Activated effector memory CD4-positive, alpha-beta T cell treated with Interleukin-2 at 50 U/mL for 16 hours (primary cell): ENCODE measurements at places on chromosomes 3 and 15.

DNA sequence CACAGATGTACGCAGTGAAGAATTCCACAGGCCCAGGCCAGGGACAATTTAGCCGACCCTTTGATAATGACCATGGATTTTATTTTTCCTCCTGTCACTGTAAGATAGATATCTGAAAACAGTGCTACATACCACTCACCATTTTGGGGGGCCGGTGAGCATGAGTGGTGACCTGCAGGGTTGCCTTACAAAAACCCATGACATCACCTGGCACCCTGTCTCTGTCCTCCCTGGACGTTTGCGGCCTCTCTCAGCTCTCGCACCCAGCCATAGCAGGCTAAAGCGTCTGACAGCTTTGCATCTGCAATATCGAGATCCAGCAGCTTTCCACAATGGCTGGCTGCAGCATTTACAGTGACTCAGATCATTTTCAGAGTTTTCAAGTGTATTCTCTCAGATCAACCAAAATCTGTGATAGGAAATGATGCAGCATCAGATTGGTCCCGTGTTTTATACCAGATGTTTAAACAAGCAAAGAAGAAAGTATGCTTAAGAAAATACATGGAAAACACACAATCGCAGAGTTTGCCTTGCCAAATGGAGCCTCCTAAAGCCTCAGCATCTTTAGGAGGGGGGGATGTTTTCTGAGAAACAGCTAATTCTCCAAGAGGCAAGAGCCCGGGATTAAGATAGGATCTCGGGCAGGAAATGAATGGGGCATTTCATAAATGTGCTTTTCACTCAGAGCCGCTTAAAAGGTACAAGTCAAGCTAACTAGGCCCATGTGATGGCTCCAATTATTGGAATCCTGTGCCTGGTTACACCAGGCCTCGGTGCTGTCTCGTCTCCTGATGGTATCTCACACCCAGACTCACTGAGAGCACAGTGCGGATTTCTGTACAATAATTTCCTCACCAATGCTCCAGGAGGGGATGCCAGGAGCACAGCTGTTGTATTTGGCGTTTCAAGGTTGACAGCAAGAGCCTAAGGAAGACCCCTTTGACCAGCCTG is 257.3 kb downstream of the XXYLT1 start:
- DNase-seq, result no peak

GRCh38 chr15:55965091-55965490 is 28.3 kb downstream of the NEDD4 start:
- DNase-seq, result no peak

DNA sequence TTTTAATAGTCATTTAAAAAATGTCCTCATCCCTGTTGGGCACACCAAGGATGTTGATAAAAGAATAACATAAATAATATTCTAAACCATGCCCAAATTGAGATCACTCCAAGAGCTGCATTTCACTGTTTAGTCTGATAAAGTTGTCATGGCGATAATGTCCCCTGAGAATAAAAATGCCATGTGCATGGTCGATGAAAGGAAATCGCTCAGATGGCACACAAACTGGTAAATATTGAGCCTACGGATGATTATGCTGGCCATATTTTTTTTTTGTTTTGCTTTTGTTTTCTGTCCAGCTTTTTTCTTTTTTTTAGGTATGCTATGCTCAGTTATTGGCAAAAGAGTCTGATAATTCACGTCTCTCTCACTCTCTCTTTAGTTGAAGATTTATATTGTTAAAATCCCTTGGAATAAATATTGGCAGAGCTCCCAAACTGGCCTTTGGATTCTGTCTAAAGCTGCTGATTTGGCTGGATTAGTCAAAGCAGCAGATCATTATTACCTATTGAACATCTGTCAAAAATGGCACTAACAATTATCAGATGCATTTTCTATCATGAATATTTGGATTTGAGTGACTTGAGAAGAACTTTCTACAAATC is 643.8 kb downstream of the SQOR start:
- no peak for DNase-seq

DNA sequence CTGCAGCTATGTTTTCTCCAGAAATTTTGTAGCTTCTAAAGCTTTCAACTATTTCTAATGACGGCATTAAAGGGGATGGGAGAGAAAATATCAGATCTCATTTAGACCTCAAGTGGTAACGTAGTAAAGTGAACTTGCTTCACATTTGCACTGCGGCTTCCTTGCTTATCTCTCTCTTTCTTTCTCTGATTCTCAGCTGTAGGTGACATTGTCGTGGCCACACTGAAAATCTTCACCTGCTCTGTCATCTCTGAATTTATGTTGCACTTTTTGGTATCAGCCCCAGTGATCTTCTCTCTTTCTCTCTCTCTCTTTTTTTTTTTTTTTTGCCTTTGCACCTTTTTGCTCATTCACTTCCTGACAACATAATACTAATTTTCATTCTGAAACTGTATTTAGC is 254.1 kb upstream of the SATB1 start:
- no peak for DNase-seq

GRCh38 chr3:125058529-125058928 is 2.7 kb upstream of the HEG1 start:
- no peak for DNase-seq

DNA sequence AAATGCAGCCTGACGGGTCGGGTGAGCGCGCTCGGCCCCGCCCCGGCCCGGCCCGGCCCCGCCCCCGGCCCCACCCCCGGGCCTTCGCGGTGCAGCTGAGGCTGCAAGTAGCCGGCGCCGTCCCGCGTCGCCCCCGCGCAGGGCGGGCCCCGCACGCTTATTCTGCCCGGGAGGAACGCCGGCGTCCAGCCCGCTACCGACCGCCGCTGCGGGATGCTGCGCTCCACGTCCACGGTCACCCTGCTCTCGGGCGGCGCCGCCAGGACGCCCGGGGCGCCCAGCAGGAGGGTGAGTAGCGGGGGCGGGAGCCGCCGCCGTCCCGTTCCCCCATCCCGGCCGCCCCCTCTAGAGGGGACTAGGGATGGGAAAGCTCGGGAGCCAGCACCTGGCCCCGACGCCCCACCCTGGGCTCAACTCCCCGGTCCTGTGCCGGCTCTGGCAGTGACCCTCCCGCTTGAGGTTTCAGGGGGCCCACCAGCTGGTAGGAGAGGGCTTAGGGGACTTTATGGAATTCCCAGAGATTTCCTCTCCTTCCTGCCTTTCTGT is at the start of gene MYZAP:
MYZAP (plus strand) TSS at position 83 of the 546 bp plus-strand sequence; CDS start at position 214, 131 bp downstream.
- DNase-seq, result peak; percentile 15

- DNase-seq, result no peak
Observed at GRCh38 chr15:70267879-70268278, 170.2 kb upstream of the TLE3 start.

DNA sequence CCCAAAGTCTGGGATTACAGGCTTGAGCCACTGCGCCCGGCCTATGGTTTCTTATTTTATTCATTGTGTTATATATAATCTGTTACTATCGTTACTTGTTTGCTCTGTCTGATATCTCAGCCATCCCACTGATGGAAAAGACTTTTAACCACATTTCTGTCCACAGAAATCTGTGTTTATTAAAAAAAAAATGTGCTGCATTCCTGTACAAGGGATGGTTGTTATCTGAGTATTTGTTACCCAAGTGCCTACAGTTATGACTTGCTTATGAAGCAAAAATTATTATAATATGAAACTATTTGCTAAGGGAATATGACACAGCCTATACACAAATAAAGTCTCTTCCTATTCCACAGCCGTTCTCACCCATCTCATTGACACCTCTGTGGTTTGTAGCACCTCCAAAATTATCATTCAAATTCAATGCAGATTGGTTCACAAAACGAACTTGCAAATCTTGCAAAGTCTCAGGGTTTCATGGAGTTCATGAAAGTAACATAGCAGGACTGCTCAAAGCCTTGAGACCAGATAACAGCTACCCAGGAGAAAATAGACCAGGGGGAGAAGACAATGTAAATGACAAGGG is 47.4 kb upstream of the UBE2E1 start:
- no peak for DNase-seq

DNA sequence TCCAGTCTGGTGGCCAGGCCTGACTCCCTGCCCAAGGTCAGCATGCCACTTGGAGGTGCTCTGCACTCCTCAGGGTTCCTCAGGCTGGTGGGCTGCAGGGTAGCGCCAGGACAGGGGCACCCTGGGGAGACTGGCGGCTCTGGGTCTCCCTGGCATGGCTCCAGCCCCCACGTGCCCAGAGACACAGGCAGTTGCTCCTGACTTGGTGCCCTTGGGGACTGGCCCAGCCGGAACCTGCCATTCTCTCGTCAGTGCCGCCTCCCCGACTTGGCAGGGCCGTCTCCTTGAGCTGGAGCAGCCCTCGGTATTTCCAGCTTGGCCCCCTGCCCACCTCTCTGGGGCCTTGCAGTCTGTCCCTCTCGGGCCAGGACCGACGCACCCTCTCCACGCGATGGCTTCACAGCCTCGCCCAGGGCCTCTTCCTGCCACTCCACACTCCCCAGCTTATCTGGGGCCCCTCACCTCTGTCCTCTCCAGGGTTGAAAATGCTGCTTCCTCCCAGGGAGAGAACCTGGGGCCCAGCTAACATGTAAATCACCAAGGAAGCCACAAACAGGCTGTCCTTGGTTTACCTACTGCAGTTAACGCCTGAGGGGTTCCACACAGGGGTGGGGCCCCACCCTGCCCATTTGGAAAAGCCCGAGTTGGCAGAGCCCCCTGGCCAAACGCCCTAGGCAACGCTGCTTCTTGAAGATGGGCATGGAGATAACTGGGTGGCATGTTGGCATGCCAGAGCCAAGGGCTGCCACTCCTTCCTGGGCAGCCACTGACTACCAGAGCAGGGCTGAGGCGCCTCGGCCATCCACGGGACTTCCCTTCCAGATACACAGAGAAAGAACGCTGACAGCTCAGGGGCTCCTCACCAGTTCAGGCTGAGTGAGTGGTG is 61.4 kb downstream of the SMAD6 start:
- no peak for DNase-seq

DNA sequence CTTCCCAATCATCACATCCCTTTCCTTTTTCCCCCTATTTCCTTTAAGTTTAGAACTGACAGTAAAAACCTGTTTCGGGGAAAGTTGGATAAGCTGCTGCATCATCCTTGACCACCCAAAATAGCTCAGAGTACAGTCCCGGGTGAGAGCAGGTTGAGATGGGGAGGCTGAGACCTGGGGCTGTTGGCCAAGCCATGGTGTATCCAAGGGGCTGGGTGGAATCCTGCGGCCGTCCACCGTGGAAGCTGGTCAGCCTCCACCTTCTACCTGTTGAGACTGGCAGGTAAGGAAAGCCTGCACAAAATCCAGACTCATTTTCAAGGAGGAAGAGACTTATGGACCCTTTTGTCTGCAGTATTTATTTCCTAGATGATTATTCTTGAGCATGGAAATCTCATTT is 128.2 kb upstream of the PLXNA1 start:
- DNase-seq, result no peak

DNA sequence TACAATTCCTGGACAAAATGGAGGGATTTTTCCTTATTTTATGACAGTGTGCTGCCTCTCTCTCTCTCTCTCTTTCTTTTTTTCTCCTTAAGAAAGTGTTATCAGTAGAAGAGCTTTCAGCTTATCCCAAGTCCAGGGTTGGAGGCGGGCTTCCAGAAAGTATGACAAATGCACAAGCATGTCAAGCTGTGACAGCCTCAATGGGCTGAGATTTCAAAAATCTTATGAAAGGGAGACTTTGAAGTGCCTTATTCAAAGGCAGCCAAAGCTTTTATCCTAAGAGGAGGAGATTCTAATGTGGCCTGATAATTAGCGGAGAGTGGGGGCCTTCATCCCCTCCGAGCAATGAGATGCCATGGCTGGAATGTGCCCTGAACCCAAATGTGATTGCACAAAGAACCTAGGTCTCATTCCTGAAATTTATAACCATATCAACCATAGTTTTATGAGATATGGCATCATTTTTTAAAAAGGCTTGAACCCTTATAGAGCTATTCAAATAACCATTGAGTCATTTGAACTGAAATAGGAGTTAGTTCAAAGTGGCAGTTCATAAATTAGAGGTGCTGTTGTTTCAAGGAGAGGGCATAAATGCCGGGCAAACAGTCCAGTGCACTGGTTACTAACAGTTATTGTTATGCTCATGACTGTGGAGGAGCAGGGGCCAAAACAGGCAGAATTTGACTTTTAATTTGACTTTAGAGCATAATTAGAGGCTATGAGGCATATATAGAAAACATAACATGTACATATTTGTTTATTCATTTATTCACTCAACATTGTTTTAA is 261.6 kb upstream of the THRB start:
- no peak for DNase-seq

DNA sequence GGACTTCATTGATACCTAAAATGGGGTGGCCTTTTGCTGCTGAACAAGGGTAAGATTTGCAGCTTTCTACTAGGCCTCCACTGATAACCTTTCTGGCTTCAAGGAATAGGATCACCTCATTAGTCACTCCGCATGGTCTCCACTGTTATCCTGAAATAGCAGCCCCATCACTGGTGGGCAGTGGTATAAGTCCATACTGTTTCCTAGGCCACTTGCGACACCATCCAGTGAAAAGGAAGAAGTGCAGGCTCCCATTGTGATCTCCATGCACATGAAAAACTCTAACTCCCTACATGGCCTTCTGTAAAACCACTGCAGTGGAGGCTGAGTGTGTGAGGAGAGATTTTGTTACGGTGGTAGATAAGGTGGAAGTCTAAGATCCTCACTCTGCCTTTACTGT is 1455.9 kb downstream of the SI start:
- DNase-seq, result no peak

DNA sequence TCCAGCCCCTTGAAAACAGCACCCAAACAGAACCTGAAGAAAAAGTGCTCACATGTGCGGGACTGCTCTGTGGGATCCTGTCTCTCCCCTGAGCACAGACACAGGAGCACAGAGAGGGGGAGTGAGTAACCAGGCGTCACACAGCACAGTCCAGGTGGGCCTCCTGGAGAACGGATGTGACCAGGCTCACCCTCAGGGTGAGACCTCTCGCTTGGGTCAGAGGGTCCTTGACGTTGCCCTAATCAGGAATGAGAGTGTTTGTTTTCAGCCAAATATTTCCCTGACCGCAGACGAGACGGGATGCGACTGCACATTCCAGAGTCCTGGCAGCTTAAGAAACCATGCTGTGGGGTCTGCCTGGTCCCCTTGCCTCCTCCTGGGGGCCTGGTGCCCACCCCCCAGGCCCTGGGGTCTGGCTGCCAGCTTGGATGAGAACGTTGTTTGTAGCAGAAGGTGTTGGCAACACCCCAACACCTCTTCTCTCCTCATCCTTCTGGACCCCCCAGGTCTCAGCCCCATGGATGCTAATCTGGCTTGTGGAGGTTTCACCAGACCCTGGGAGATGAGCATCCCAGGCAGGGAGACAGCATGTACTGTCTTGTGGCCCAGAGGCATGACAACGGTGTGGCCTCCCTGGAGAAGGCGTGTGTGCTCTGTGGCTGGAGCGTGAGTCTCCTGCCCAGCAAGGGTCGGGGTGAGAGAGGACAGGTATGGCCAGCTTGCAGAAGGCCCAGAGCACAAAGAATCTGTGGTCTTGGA is 42.1 kb upstream of the SLC6A6 start:
- no peak for DNase-seq

DNA sequence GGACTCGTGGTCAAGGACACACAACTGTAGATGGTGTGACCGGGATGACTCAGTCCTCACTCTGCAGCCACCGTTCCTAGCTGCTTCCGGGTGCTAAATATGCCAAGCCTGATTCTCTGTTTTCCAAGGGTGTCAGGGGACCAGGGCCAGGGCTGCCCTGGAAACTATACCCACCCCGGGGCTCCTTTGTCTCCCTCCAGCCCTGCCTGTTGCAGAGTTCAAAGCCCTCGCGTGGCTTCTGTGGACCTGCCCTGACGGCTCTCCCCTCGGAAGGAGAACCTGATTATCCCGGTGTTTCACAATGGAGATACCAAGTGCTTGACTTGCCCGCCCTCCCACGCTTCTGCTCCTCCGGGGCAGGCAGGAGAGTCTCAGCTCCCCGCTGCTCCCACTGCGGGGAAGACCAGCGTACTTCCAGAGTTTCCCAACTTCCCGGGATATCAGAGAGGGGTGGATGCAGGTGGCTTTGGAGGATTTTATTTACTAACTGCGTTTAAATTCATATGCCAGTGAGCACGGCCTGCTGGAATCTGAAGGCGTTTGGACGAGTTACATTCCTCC is 125.0 kb downstream of the ASB7 start:
- DNase-seq, result no peak
